PC-3 (cell line): ENCODE measurements at places on chromosomes 4 and X. TPM values are rescaled to one million over a fixed set of nuclear protein-coding genes. Genes with fewer than 3 reads are reported as not detected.

GLRA2 gene
- not detected in 2 replicates for total RNA-seq

PDZD4 gene
- 0.26 and 0.63 TPM in 2 replicates for total RNA-seq

OTUD4 gene
- 13.6 and 20.6 TPM in 2 replicates for total RNA-seq

MAGEA2 gene
- total RNA-seq = not detected in 2 replicates

- DNase-seq = no peak
Observed at GRCh38 chr4:84611531-84611930, 28.6 kb downstream of the CDS1 start.

- no peak for DNase-seq
Observed at GRCh38 chr4:136306361-136306760, 1225.9 kb downstream of the PCDH18 start.

DNA sequence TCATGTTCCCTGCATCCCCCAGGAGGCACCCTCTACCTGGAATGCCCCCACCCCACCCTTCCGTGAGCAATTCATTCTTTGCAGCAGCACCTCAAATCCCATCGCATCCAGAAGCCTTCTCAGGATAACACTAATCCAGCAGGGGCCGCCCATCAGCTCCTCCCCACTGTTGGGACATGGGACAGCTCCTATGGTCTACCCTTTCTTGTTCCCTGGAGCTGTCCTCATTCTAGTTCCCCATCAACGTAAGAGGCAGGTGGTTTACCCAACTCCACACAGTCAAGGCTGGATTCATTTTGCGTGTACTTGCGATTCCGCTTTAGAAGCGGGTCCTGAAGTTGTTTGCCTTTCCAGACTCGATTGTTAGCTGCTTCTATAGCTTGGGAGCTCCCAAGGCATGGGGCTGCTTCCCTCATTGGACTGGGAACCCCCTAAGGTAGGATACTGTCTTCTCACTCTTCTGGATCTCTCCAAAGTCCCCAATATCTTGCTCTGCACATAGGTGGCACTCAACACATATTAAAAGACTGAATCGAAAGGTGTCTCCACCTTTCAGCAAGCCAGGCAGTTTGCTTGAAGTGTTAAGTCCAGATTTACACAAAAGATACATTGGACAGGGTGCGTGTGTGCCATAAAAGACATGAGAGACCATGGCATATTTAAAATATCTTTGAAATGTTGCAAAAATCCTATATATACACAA is 942 bp upstream of the APLN start:
- DNase-seq = peak; percentile 56
